Foreskin keratinocyte (primary cell): ENCODE measurements at places on chromosomes 1 and 21. TPM values are rescaled to one million over a fixed set of nuclear protein-coding genes. Genes with fewer than 3 reads are reported as not detected.

DNA sequence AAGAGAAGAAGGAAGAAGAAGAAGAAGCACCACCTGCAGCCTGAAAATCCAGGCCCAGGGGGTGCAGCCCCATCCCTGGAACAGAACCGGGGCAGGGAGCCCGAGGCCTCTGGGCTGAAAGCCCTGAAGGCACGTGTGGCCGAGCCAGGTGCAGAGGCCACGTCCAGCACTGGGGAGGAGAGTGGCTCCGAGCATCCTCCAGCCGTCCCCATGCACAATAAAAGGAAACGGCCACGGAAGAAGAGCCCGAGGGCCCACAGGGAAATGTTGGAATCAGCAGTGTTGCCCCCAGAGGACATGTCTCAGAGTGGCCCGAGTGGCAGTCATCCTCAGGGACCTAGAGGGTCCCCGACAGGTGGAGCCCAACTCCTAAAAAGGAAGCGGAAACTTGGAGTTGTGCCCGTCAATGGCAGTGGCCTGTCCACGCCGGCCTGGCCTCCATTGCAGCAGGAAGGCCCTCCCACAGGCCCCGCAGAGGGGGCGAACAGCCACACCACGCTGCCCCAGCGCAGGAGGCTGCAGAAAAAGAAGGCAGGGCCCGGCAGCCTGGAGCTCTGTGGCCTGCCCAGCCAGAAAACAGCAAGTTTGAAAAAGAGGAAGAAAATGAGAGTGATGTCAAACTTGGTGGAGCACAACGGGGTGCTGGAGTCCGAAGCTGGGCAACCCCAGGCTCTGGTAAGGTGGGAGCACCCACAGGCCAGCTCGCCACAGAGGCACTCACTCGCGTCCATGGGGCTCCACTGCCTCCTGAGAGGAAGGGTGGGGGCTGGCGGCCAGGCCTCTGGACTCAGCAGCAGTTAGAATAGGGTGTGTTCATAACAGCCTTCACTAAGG lies 28.4 kb downstream of the RRP1B start:
- DNase-seq: no peak

GRCh38 chr21:43369124-43369523 lies 57.8 kb downstream of the SIK1 start:
- no peak for DNase-seq

- no peak for DNase-seq
Observed at GRCh38 chr1:162200096-162200847, 130.8 kb downstream of the NOS1AP start.

DNA sequence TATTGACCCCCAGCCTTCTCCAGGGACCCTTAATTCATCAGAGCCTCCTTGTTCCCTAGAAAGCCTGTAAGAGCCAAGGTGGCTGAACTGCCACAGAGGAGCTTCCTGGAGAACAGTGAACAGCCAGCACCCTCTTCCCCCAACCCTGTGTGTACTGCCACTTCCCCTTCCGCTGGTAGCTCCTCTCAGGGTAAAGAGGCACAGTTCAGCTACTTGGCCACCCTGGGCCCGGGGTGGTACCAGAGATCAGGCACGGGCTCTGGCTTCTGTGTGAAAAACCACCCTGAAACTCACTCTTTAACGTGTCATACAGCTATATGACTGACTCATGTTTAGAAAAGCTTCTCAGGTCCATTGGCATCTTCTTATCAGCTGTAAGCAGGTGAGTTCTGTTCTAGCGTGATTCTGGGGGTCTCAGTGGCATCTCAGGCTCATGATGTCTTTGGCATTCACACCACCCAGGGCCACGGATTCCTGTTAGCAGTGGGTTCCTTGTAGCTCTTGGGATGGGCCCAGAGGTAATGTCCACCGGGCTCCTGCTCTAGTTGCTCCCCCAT lies 22.4 kb downstream of the ARMH1 start:
- no peak for DNase-seq

GRCh38 chr1:86499987-86500593 lies 31.4 kb downstream of the CLCA1 start:
- DNase-seq: no peak

DNA sequence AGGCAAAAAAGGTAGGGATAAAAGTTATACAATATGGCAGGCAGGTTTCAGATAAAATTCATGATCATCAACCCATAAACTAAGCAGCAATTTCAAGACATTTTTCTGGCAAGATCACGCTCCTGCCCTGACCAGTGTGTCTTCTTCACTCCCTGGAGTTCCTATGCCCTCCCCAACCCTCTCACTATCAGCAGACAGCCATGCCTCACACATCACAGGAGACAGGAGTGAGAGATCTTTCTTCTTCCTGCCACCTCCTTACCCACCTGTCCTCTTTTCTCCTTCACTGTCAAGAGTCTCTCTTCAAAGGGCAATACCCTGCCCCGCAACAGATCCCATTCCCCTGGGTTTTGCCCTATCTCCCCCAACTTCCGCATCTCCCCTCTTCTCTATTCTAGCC lies 28.4 kb downstream of the COA6 start:
- no peak for DNase-seq

GRCh38 chr1:224132901-224133300 lies 19.0 kb downstream of the FBXO28 start:
- DNase-seq: peak; percentile 91

GRCh38 chr1:154263465-154264332 lies 8.7 kb upstream of the HAX1 start:
- no peak for DNase-seq

- DNase-seq: no peak
Observed at GRCh38 chr1:240294566-240294965, 202.9 kb downstream of the FMN2 start.

GRCh38 chr1:9849691-9850441 lies 26.1 kb upstream of the CLSTN1 start:
- no peak for DNase-seq

GRCh38 chr1:74412244-74412643 lies 100.2 kb downstream of the LRRC53 start:
- DNase-seq: no peak

DNA sequence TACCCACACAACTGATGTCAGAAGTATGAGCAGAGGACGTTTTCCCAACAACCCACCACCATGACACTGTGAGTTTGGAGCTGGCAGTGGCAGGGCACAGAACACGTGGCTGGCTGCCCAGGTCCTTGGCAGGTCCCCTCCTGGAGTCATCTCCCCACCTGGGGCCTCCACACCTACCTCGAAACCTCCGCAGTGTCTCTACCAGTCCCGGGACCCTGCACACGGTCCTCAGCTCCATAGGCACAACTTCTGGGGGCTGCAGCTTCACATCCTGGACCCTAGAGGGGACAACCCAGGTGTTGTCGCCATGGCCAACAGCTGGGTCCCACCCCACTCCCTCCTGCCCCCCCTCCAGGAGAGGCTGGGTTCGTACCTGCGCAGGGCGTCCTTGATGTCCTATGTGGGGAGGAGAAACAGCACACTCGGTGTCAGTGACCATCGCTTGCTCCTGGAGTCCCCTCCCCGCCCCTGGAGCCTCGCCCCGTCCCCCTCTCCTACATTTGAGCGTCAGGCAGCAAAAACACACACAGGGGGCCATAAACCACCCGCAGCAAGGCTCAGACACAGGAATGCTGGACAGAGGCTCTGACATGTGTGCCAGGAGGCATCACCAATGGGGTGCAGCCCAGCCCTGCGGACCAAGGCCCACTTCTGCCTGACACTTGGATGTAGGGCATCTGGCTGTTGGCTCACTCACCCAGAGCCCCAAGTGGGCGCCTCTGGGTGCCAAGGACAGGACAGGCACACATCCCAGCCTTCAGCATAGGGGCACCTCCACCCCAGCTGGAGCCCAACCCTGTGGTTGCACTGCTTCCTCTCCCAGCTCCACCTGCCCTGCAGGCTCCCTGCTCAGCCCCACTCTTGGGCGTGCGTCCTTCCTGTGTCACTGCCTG lies 9.6 kb downstream of the TRIM11 start:
- DNase-seq: no peak

DNA sequence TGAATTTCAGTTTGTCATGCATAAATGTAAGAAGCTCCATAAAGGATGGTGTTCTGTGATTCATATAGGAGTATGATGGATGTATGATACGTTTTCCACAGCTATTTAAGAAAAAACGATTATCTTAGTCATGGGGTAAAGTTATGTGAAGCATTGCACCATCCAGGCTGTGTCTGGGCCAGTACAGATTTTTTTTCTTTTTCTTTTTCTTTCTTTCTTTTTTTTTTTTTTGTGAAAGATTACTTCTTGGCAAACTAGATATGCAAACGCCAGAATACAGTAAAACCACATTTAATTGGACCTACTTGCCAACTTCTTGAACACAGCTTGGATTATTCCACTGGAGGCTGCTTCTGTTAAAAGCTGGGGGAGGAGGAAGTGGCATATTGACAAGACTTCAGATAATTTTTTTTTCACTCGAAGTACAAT lies 14.9 kb downstream of the ZBTB18 start:
- DNase-seq: peak; percentile 74

- DNase-seq: no peak
Observed at GRCh38 chr21:45537746-45538291, 4.4 kb downstream of the SLC19A1 start.

- no peak for DNase-seq
Observed at GRCh38 chr1:95221306-95221705, 12.7 kb upstream of the RWDD3 start.

DNA sequence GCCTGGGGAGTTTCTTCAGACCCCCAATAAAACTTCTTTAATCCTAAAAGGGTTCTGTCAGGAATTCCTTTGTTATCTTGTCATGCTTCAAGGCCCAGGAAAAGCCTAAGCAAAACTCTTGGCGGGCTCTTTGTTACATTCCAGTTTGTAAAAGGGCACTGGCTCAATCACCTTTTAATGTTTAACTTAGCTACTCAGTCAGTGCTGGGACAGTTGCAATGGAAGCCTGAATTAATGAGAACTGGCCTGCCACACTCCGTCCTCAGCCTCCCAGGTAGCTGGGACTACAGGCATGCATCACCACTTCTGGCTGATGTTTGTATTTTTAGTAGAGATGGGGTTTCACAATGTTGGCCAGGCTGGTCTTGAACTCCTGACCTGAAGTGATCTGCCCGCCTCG lies 21.3 kb upstream of the ASB17 start:
- DNase-seq: no peak

DNA sequence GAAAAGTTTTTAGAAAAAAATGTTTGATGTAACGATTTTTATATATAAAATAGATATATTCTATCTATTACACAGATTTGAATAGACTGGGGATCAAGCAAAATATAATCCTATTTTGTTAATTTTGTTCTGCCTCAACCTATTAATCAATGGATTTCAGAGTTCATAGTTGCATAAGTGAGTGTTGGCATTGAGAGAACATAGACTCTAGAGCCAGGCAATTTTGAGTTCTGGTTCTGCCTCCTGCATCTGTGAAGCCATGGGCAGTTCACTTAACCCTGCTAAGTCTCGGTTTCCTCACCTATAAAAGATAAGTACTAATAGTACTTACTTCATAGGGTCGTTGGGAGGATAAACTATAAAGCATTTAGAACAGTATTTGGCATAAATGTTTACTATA lies 13.6 kb upstream of the PKN2 start:
- no peak for DNase-seq

- no peak for DNase-seq
Observed at GRCh38 chr1:32533792-32534327, 5.4 kb upstream of the ZBTB8A start.

GRCh38 chr21:44854664-44855446 lies 18.6 kb downstream of the PTTG1IP start:
- no peak for DNase-seq

GRCh38 chr1:219651993-219652392 lies 39.1 kb upstream of the ZC3H11B start:
- DNase-seq: no peak

- DNase-seq: no peak
Observed at GRCh38 chr1:116868385-116868784, 41.3 kb upstream of the PTGFRN start.

DNA sequence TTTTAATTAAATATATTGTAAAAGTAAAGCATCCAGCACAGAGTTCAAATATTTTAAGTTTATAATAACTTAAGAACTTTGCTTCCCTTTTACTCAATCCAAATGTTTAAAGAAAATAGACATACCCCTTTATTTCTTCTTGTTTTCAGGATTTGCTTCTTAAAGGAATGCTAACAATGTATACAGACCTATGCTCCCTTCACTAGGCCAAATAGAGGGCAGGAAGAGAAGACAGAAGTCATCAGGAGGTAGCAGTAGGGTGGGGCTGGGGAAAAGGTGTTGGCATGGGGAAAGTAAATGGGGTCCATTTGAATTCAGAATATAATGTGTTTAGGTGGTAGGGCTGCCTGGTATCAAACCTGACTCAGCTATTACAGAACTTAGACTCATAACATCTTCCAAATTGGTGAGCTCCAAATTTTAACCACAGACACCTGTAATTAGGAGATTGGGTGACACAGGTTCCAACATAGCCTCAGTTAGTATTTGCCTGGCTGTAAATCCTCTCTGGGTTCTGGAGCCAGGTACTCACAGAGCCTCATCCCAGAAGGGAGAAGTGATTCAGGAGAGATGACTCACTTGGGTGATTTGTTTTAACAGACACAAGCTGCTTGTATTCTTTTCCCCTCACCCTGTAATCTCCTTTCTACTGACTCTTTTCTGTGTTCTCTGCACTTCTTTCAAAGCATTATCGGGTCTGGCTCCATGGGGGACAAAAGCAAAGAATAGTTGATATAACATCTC lies 60.1 kb upstream of the DUSP10 start:
- peak; percentile 82 for DNase-seq

- no peak for DNase-seq
Observed at GRCh38 chr1:212440419-212440818, 7.7 kb downstream of the NENF start.

GRCh38 chr1:17260738-17261137 lies 11.8 kb downstream of the PADI3 start:
- no peak for DNase-seq

DNA sequence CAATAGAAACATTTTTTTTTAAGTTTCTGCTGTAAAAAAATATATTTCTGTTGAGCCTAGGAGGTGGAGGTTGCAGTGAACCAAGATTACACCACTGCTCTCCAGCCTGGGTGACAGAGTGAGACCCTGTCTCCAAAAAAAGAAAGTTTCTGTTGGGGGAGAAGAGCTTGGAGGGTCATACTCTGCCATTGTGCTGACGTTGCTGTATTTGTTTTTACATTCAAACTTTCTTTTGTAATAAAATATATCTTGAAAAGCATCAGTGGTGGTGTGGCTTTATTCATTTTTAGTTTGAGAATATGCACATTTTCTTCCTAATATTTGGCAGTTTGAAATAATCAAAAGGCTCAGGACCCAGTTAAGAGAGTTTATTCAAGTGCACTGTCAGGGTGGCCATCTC lies 64.6 kb downstream of the URB2 start:
- no peak for DNase-seq

The KCNA3 gene
- not detected in 2 replicates for total RNA-seq

The PLOD1 gene
- 65.7 and 84.0 TPM in 2 replicates for total RNA-seq

The CELA2B gene
- total RNA-seq: not detected in 2 replicates

The SRSF4 gene
- total RNA-seq: 50.4 and 64.0 TPM in 2 replicates

The THEM5 gene
- total RNA-seq: not detected in 2 replicates

The CELA3B gene
- not detected in 2 replicates for total RNA-seq

The C1orf141 gene
- not detected in 2 replicates for total RNA-seq

The IFI44 gene
- total RNA-seq: 55.2 and 78.8 TPM in 2 replicates

The MANEAL gene
- 0.39 and 0.41 TPM in 2 replicates for total RNA-seq

The LY9 gene
- total RNA-seq: not detected in 2 replicates

The RNF19B gene
- 27.0 and 30.9 TPM in 2 replicates for total RNA-seq

The TPTE gene
- total RNA-seq: not detected in 2 replicates

The F3 gene
- 472 and 766 TPM in 2 replicates for total RNA-seq

The SLC2A5 gene
- 0.11 and 0.14 TPM in 2 replicates for total RNA-seq

The SH2D1B gene
- total RNA-seq: not detected in 2 replicates

The SWT1 gene
- 2.0 and 2.4 TPM in 2 replicates for total RNA-seq

The ADAM30 gene
- total RNA-seq: not detected in 2 replicates

The FMO1 gene
- not detected in 2 replicates for total RNA-seq
